ENCODE measurements at places on chromosomes 11 and 22.

DNA sequence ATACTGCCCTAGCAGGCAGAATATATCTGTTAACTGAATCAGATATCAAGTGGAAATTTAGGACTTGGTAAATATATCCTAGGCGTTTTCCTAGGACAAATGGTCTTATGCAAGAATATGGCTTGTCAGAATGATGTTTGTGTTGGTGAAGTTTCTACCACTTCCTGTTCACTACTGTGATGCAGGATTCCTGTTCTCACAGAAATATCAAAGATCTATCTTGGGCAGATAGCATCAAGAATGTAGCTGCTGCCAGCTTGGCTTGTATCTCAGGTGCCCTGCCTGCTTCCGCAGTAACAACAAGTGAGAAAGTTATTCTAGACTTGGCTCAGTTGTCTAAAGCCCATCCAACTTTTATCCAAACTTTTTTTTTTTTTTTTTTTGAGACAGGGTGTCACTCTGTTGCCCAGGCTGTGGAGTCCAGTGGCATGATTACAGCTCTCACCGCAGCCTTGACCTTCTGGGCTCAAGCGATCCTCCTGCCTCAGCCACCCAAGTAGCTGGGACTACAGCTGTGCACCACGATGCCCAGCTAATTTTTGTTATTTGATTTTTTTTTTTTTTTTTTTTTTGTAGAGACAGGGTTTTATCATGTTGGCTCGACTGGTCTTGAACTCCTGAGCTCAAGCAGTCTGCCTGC lies 61.3 kb downstream of the PPME1 start:
- DNase-seq, result no peak

- no peak for DNase-seq
Measured at GRCh38 chr22:19708321-19709011, 5.8 kb upstream of the SEPTIN5 start.

GRCh38 chr22:43990044-43990443 lies 34.1 kb upstream of the PARVB start:
- DNase-seq, result no peak

GRCh38 chr22:21447694-21448402 lies 19.3 kb upstream of the TMEM191C start:
- no peak for DNase-seq

GRCh38 chr11:22753416-22753815 lies 76.2 kb downstream of the SVIP start:
- DNase-seq, result no peak

- no peak for DNase-seq
Measured at GRCh38 chr11:33185756-33186155, 24.5 kb upstream of the CSTF3 start.

DNA sequence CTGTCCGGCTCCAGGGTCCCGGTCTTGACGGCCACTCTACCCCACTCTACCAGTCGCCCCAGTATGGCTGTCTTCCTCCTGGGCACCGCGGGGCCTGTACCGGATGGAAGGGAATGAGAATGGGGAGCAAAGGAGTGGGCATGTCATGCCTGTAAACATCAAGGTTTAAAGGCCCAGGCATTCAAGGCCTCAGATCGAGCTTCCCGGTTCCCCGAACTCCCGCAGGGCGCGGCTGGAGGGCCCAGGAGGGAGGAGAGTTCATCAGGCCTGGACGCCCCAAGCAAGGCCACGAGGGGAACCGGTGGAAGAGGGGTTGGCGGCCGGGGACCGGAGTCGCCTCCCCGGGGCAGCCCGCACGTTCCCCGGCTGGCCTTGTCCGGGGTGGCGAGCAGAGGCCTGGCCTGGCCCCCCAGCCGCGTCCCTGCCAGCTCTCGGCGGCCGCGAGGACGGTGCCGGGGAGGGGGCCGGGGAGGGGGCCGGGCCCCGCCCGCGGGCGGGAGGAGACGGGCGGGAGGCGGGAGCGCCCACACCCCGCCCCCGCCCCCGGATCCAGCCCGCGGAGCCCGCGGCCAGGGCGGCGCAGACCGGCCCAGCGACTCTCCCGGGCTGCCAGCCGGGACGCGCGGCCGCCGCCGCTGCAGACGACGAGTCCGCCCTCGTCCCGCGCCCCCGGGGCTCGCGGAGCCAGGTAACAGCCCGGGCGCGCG lies at the start of gene CDC42EP1:
Gene CDC42EP1, plus strand, starts transcription at position 580 of the 707 bp plus-strand sequence. CDS start 5,870 bp downstream, outside the sequence.
- DNase-seq, result no peak

DNA sequence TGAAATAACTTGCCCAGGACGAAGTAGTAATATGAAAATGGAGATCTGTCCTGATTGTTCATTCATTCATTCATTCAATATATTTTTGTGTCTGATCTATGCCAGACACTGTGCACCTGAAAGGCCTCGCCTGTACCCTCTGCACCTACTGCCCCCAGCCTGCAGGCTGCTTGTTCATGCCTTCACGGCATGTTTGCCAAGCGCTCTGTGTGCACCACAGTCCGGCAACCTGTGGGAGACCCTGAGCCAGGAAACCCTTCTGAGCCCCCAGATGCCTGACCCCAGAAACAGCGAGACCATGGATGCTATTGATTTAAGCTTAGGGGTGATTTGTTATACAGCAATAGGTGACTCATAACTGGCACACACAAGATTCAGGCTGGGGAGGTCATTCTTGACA lies 47.0 kb downstream of the RTL6 start:
- no peak for DNase-seq

DNA sequence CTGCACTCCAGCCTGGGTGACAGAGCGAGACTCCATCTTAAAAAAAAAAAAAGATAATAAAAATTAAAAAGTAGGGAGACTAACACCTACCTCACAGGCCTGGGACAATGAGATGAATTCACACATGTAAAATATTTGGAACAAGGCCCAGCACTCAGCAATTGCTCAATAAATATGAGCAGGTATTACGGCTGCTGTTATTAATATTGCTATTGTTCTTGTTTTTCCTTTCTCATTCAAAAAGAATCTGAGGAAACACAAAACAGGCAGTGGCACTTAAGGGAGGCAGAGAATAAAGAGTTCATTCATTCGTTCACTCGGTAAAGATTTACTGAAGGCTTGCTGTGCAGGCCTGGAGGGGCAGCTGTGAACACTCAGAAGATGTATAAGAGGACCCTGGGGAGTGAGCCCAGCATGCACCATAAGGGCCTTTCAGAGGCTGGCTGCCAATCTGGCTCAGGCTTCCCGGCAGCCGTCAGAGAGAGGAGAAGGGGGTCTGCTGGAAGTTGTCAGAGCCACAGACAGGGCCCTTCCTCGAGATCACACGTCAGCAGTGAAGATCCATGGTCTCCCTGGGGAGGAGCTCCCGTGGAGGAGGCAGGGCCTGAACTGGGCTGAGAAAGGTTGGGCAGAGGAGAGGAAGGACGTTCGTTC lies 51.6 kb upstream of the TCF20 start:
- peak; percentile 78 for DNase-seq

- no peak for DNase-seq
Measured at GRCh38 chr22:40444178-40444831, 73.9 kb downstream of the SGSM3 start.

- no peak for DNase-seq
Measured at GRCh38 chr11:36657610-36658267, 59.7 kb upstream of the RAG2 start.

GRCh38 chr22:49070501-49070900 lies 757.2 kb downstream of the BRD1 start:
- DNase-seq, result no peak

DNA sequence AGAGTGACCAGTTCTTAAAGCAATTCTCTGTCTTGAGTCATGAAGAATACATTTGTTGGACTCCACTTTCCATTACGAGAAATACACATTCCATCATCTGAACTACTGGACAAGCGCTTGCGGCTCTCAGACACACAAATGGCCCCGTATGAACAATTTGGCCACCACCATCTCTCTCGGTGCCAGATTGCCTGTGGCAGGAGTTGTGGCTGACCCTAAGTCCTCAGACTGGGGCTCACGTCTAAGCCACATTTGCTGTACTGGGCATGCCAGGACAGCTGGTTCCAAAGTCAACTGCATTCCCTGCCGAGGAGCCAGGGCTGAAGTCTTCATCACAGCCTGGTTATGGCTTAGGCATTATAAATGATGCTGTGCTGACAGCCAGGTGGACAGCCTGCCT lies 227.5 kb downstream of the MIAT start:
- no peak for DNase-seq

DNA sequence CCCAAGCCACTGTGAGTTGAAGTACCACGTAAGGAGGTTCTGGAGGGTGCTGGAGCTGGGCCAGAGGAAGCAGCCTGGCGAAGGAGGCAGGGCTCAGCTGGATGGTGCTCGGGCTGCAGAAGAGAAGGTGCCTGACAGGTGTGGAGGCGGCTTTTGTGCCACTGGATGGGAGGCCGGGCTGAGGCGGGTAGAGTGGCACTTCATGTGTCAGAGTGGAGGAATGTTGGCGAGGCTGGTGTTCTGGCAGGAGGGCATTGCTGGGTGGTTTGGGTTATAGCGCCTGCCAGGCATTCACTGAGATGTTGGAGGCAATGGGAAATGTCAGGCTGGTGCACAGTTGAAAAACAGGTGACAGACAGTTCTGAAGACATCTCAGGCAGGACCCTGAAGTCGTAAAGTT lies 24.2 kb downstream of the UBE2L3 start:
- DNase-seq, result no peak

GRCh38 chr22:30192427-30192826 lies 54.1 kb downstream of the LIF start:
- peak; percentile 46 for DNase-seq

DNA sequence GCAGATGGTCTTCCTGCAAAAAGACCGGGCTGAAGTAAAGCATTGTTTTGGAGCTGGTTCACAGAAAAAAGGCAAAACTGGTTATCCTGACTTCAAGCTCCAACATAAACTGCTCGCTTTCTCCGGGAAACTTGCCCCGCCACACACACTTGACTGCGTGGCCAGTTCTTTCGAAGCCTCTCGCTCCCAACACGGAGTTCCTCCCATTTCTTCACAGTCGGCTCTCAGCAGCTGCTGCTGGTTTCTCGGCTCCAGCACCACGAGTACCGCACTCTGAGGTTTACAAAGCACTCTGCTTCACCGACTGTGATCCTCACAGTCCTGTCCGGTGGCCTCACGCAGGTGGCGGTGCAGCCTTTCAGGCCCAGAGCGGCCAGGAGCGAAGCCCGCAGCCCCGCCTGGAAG lies 264 bp downstream of the CHEK1 start:
- no peak for DNase-seq

GRCh38 chr22:49398115-49398514 lies 429.6 kb downstream of the BRD1 start:
- DNase-seq, result no peak

DNA sequence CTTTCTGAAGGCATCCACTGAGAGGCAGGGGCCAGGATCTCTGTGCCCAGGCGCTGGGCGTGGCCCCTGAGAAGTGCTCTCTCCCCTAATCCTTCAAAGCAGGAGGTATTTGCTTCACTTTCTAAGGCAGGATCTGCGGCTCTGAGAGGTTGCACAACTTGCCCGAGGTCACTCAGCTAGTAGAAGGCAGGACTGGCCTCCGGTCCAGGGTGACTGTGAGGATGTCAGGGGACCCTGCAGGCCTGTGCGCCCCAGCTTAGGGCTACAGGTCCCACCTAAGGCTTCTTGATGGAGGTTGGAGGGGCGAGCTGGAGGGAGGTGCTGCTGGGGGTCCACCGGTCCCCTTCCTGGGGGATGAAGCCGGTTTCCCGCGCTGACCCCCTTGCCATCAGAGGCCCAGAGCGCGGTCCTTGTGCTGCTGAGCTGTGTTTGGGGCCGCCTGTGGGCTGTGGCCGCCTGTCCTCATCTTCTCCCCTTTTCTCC lies 979 bp downstream of the SMIM38 start:
- DNase-seq, result peak; percentile 19

DNA sequence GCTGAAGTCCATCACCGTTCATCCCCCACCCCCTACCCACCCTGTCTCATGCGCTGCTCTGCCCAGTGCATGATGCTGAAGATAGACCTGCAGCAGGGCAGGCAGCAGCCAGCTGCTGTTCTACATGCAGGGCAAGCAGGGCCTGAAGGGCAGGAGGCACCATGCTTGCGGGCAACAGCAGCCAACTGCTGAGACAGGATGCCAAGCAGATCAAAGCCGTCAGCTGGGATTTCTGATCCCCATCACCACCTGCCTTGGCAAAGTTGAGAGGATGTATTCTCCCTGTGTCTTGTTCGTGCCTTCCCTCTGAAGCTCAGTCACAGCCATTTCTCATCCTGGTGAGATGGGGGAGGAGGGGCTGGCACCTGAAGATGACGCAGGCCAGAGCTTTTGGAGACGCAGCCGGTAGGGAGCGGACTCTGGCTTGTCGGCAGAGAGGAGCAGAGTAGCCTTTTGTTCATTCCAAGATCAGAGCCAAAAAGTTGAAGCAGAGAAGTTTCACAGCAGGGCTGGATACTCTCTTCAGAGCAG lies 227.0 kb downstream of the GRIK4 start:
- no peak for DNase-seq

- peak; percentile 30 for DNase-seq
Measured at GRCh38 chr22:32396746-32397145, 15.3 kb downstream of the RTCB start.

GRCh38 chr11:13889552-13890249 lies 72.8 kb upstream of the SPON1 start:
- DNase-seq, result no peak

GRCh38 chr11:74397501-74398243 lies 561 bp downstream of the PGM2L1 start:
- DNase-seq, result peak; percentile 68

DNA sequence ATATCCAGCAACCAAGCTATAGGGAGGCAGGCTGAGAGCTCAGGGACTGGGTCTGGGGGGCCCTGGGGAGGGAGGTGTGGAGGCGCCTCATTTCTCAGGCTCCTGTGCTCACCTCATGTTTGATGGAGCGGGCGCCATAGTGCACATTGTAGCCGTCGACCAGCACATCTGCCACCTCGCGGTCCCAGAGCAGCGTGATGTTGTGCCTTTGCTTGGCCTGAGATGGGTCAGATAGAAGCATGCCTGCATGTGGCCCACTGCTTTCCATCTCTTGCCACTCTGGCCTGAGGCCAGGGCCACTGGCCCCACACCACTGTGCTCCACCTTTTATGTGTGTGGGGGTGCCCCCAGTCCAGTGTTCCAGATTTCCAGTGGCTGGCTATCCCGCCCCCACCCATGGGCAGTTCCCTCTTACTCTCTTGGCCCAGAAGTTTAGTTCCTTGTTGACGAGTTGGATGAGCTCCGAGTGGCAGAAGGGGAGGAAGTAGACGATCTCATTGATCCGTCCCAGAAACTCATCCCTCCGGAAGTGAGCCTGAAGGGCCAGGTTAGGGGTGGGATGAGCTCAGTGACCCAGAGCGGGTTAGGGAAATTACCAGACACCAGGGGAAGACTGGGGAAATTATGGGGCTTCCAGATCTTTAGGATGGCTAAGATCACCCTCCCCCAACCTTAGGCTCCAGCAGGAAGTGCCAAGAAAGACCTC lies 50.1 kb upstream of the PHOX2A start:
- DNase-seq, result no peak

GRCh38 chr22:50691521-50691920 lies 18.9 kb downstream of the SHANK3 start:
- peak; percentile 30 for DNase-seq

DNA sequence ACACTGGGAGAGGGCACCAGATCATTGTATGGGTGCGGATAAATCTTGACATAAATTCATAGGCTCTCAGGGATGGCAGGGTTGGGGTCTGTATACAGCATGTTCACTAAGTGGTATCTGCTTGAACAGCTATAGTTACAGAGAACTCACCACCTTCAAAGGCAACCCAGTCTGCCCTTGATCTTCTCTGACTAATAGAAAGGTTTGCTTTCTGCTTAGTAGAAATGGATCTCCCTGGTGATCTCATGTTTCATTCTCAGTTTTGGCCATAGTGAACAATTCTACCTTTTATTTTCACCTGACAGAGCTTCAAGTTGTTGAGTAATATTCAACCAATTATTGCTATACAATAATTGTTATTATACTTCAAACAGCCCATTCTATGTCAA lies 32.4 kb downstream of the CNTF start:
- no peak for DNase-seq

- no peak for DNase-seq
Measured at GRCh38 chr11:122305426-122306320, 189.7 kb upstream of the BLID start.

GRCh38 chr11:43835104-43835503 lies 45.5 kb upstream of the ALKBH3 start:
- DNase-seq, result no peak
